A549 treated with GW870086 at 1 μM for 4 hours (cell line): ENCODE measurements at places on chromosomes 5 and 9. TPM values are rescaled to one million over a fixed set of nuclear protein-coding genes. Genes with fewer than 3 reads are reported as not detected.

The PCDHGA7 gene
- 0.59 to 1.1 TPM (median 0.95 TPM) in 5 replicates for total RNA-seq

The MLANA gene
- total RNA-seq = not detected in 5 replicates

The PTGS1 gene
- 1.0 to 1.8 TPM (median 1.4 TPM) in 5 replicates for total RNA-seq

The EXOSC2 gene
- 49.2 to 63.8 TPM (median 51.6 TPM) in 5 replicates for total RNA-seq

The CSF1R gene
- 0.15 to 0.37 TPM (median 0.28 TPM) in 5 replicates for total RNA-seq

The PCDHB16 gene
- total RNA-seq = 0.05 to 0.15 TPM (median 0.06 TPM) in 4 of 5 replicates, not detected in the other

The RASEF gene
- 5.7 to 7.3 TPM (median 7.2 TPM) in 5 replicates for total RNA-seq

The IL13 gene
- total RNA-seq = 0.12 TPM in 1 of 5 replicates, not detected in the others

The OR1J2 gene
- not detected in 5 replicates for total RNA-seq

The PALM2AKAP2 gene
- total RNA-seq = 0.09 to 0.68 TPM (median 0.14 TPM) in 5 replicates

The SDHA gene
- 99.4 to 122 TPM (median 118 TPM) in 5 replicates for total RNA-seq

The MSMP gene
- 0.32 TPM in 1 of 5 replicates, not detected in the others for total RNA-seq

The IL33 gene
- 0.31 to 0.47 TPM (median 0.41 TPM) in 4 of 5 replicates, not detected in the other for total RNA-seq

The ORM1 gene
- total RNA-seq = not detected in 5 replicates

The SPATA31A3 gene
- total RNA-seq = not detected in 5 replicates

The CDKN2B-AS1 gene
- total RNA-seq = not detected in 5 replicates

The GABRA6 gene
- not detected in 5 replicates for total RNA-seq

The SCAMP1 gene
- 14.3 to 25.6 TPM (median 24.3 TPM) in 5 replicates for total RNA-seq

The IFNA21 gene
- not detected in 5 replicates for total RNA-seq

The HAVCR2 gene
- 0.22 to 0.39 TPM (median 0.30 TPM) in 5 replicates for total RNA-seq

The SPATA31C1 gene
- total RNA-seq = not detected in 5 replicates

The SPINK7 gene
- not detected in 5 replicates for total RNA-seq

The DBH gene
- not detected in 5 replicates for total RNA-seq
